A673 (cell line): ENCODE measurements at places on chromosomes 7 and 10.
A peak's percentile ranks its signal among the peaks of the same experiment; 100 is the strongest.

DNA sequence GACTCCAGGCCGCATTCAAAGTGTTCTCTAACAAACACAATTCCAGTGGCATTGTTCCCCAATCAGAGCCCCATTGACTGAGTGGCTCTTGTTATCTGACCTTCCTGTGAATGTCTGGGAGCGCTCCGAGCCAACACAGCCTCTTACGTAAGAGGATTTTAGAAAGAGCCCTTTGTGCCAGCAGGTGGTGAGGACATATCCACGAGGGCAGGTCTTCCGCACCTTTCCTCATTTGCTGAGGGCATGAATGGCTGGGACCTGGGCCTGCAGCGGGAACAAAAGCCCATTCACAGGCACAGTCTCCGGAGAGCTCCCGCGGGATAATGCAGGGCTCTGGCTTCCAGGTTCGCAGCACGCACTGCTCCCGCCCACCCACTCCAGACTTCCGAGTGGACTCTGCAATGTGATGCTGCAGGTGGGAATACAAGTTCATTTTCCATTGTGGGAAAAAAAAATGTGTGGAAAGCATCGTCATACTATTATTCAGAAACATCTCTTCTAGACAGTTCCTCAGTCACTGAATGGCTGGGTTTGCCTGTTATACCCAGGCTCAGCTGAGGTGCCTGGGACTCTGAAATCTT lies 295.0 kb upstream of the IGFBP3 start:
- DNase-seq, result no peak

GRCh38 chr10:73848821-73849489 lies 25.4 kb downstream of the CAMK2G start:
- DNase-seq, result peak; percentile 86

GRCh38 chr10:4652111-4653010 lies 173.6 kb upstream of the AKR1E2 start:
- DNase-seq, result no peak

GRCh38 chr10:17003151-17003550 lies 126.5 kb downstream of the CUBN start:
- DNase-seq, result peak; percentile 66

GRCh38 chr7:2004841-2005725 lies 227.7 kb downstream of the MAD1L1 start:
- DNase-seq, result no peak

- no peak for DNase-seq
These were observed 6.3 kb downstream of the TRPV5 start for GRCh38 chr7:142927085-142927745.

- no peak for DNase-seq
These were observed 926 bp upstream of the PCBD1 start for GRCh38 chr10:70889291-70889690.

GRCh38 chr7:22181663-22182062 lies 175.3 kb downstream of the RAPGEF5 start:
- DNase-seq, result no peak

DNA sequence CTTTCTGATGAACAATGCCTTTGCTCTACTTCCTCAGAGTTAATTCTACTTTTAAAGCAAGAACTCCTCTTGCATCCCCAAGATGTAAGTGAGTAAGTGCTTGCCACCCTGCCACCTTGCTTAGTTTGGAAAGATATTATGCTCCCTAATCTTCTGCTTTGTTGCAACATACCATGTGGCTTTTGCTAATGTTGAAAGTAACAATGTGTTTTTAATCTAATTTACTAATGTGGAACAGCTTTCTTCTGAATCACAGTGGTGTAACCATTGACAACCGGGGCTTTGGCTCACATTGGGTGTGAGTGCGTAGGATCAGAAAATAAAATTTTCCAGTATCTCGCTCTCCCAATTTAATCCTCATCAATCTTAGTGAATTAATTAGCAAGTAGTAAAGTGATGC lies 254.1 kb upstream of the PTER start:
- DNase-seq, result peak; percentile 20

- peak; percentile 53 for DNase-seq
These were observed 37.2 kb downstream of the ERLIN1 start for GRCh38 chr10:100148353-100149211.

GRCh38 chr7:6160191-6160623 lies 112.2 kb downstream of the CYTH3 start:
- DNase-seq, result peak; percentile 61

DNA sequence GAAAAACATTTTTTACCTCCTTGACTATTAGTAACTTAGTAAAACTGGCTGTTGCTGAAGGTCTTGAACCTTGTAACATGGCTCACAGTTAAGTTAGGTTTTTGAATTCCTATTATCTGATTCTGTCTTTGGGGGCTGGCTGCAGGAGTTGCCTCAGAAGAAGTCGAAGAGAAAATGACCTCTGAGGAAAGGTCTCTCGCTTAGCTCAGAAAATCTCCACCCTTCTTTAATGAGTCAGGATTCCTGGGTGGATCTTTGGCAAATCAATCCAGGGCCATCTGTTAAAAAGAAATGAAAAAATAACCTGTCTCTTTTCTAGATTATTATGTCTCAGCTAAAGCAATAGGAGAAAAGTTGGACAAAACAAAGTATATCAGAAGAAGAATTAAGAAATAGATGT lies 267.8 kb upstream of the SEMA3C start:
- DNase-seq, result no peak

DNA sequence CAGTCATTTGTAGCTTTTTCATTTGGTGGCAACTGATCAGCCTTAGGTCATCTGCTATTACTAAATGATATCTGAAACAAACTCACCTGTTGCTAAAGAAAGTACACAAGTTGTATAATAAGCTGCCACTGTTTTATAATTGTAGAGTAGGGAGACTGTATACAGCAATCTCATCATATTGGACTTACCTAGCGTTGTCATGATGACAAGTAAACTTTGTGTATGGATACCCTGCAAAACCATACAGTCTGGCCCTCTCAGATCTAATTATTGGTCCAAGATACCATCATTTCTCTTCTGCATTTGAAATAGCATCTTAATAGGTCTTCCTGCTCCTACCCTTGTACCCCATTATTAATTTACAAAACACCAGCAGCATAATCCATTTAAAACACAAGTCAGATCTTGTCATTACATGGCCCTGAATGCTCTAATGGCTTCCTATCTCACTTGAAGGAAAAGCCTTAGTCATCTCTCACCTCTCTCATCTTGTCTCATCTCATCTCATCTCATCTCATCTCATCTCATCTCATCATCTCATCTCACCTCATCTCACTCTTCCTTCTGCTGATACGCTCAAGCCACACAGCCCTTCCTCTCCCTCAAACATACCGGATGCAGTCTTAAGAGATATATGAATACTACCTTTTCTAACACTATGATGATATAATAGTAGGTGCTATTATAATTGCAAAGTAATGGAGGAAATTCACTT lies 540.6 kb downstream of the MDFIC start:
- no peak for DNase-seq

DNA sequence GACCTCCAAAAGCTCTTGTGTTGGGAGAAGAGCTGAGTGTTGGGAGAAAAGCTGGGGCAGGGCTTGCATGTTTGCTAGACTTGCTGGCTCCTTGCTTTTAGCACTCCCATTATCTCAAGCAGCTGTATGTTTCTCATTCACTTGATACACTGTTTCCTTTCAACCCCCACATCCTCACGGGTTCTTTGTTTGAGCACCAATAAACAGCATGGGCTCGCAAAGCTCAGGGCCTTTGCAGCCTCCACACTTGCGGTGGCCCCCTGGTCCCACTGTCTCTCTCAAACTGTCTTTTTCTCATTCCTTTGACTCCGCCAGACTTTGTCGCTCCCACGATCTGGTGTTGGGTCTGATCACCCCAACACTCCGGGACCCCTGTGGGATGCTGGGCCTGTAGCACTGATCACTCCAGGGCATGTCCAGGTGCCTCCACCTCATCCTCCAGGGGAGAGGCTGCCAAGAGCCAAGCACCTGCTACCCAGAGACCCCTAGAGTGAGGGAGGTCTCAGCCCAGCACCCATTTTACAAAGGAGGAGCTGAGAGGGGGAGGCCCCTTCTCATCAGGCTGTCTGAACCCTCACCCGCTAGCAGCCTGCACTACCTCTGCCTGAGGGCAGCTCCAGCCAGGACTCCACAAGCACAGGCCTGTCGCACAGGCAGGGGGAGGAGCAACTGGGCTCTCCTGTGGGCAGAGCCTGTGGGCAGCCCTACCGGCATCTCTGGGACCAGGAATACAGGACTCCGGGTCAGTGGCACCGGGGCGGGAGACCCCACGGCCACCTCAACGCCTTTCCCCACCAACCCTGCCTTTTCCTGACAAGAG lies 49.1 kb upstream of the MSMB start:
- peak; percentile 36 for DNase-seq

GRCh38 chr10:96826438-96826837 lies 5.7 kb upstream of the LCOR start:
- DNase-seq, result no peak

DNA sequence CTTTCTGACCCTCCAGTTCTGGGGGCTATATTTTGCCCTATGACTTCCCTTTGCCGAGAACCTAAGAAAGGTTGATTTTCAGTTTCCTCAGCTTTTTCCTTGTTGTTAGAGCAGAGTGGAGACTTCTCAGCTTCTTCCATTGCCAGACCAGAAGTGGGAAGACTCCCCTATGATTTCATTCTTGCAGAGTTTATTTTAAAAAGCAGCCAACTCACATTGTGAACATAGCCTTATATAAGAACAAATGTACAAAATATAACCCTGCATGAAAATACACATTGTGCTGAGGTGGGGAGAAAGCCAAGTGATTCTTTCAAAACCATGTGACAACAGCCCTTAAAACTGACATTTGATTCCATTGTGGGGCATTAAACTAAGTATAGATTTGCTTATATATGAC lies 33.8 kb upstream of the FZD8 start:
- DNase-seq, result no peak

GRCh38 chr7:48971173-48971572 lies 46.8 kb downstream of the CDC14C start:
- no peak for DNase-seq

GRCh38 chr7:43729214-43729923 lies at the start of gene COA1:
Gene COA1, minus strand, starts transcription at chr7:43729523. Its CDS starts 80,909 bp downstream, at chr7:43648614.
- DNase-seq, result peak; percentile 92

DNA sequence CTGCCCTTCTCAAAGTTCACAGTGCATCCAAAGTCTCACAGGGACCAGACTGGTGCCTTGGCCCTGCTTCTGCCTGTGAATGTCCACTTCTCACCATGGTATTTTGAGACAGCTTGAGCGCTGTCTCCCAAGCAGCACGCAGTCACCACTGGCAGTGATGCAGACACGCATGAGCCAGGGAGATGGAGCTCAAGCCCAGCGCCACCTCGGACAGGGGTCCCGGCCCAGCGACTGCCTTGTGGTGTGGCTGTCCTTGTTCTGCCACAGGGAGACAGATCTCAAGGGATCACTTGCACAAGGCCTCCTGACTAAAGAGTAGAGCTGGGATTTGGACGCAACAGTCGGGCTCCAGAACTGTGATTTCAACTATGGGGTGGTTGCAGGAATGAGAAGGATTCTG lies 92.6 kb upstream of the MBL2 start:
- no peak for DNase-seq

GRCh38 chr7:155995183-155995612 lies 182.9 kb upstream of the SHH start:
- no peak for DNase-seq

GRCh38 chr10:69878038-69878437 lies 76.3 kb downstream of the COL13A1 start:
- no peak for DNase-seq

DNA sequence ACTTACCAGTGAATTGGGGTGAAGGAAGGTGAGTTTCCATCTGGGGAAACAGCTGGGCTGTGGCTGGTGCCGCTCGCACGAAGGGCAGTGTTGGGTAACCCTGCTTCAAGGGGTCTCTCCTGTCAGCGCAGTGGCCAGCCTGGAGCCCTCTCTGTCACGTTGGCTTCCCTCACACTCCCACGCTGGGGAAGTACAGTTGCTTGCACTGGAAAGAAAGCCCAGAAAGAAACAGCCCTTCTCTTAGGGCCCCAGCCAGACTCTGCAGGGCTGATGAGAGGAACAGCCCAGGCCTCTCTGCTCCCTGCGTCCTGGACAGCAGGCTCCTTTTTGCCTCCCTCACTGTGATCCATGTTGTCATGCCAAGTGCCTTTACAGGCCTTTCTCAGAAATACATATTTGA lies 40.3 kb upstream of the TRIM8 start:
- no peak for DNase-seq

DNA sequence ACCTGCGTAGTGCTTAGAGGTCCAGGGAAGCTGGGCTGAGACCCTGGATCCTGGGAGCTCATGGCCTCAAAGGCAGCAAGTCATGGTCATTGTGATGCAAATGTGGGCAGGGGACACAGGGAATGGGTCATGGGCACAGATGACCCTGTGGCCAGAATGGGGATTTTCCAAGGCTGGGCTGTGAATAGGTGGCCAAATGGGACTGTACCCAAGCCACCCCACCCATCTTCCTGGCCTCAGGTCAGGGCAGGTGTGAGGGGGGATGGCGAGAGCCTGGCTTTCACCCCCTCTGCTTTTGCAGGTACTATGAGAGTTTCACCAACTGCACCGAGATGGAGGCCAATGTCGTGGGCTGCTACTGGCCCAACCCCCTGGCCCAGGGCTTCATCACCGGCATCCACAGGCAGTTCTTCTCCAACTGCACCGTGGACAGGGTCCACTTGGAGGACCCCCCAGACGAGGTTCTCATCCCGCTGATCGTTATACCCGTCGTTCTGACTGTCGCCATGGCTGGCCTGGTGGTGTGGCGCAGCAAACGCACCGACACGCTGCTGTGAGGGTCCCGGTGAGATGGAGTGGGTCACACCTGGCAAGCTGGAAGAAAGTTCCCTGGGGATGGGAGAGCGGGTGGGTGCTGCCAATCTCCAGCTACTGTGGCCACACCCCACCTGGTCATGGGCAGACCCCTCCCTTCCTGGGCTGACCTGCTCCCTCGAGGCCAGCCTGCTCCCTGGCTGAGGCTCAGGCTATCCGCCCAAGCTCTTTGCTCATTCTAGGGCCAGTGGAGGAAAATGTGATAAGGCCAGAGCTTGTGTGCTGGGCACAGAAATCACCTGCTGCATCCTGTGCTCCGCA lies 25.5 kb downstream of the RAMP3 start:
- no peak for DNase-seq

GRCh38 chr7:92466682-92467081 lies 11.1 kb downstream of the ERVW-1 start:
- DNase-seq, result no peak

GRCh38 chr7:29309041-29309854 lies 114.7 kb downstream of the CHN2 start:
- peak; percentile 36 for DNase-seq

GRCh38 chr10:64196638-64197315 lies 675.6 kb downstream of the REEP3 start:
- no peak for DNase-seq

- DNase-seq, result no peak
These were observed 993.7 kb upstream of the AUTS2 start for GRCh38 chr7:68604541-68604940.

DNA sequence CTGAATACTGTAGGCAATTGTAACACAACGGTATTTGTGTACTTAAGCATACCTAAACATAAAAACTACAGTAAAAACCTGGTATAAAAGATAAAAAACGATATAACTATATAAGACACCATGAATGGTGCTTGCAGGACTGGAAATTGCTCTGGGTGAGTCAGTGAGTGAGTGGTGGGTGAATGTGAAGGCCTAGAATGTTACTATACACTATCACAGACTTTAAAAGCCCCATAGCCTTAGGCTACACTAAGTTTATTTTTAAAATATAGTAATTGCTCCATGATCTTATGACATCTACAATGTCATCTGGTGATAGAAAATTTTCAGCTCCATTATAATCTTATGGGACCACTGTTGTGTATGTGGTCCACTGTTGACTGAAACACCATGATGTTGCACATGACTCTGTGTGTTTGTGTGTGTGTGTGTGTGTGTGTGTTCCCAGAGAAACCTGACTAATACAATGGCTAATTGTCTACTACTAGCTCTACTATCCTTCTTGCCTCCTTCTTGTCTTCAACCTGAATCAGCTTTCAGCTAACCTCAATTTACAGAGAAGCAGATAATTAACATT lies 27.6 kb upstream of the PRPF18 start:
- DNase-seq, result no peak

GRCh38 chr7:103380395-103381191 lies 33.1 kb downstream of the PSMC2 start:
- DNase-seq, result no peak
